Fibroblast of skin of abdomen (primary cell): ENCODE measurements at places on chromosomes 3 and 15.
A peak's percentile ranks its signal among the peaks of the same experiment; 100 is the strongest.

- no peak for DNase-seq
These were observed 1.2 kb downstream of the ROBO1 start for GRCh38 chr3:79766496-79767193.

GRCh38 chr3:133390715-133391114 is 9.1 kb upstream of the BFSP2 start:
- no peak for DNase-seq

- no peak for DNase-seq
These were observed 841.4 kb downstream of the NSUN3 start for GRCh38 chr3:94904156-94904674.

GRCh38 chr3:25527801-25528200 is 99.7 kb downstream of the RARB start:
- DNase-seq = peak; percentile 48

DNA sequence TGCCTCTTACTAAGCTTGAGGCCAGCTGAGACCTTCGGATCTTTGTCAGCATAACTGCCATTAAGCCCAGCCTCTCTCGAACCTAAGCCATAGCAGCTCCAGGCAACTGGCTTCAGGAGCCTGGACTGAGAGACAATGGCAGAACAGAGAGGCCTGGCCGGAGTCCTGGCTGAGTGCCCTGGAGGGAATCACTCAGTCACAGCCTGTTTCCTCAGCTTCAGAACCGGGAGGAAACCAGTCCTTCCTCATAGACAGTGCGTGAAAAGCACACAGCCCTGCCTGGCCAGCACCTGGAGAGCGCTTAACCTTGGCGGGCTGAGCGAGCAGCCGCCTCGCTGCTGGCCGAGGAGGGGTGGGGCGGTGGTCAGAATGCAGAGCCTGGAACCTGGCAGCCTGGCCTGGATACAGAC is 21.6 kb downstream of the RNU5B-1 start:
- DNase-seq = no peak

DNA sequence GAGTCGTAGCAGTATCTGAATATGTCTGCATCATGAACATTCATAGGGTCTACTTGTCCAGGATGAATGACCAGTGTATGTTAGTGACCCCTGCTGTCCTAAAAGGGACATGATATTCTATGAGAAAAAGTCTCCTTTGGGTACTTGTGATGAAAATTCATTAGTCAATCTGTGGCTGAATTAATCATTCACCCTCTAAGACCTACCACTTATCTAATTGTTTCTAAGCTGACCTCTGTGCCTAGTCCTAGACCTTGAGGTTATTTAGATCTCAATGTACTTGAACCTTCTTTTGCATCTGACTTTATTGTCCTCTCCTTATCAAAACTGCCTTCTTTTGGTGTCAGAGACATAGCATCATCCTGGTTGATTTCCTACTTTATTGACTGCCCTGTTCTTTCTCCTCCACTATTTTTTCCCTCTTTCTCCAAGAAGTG is 799.3 kb downstream of the DIPK2A start:
- DNase-seq = peak; percentile 35

- no peak for DNase-seq
These were observed 41.1 kb downstream of the TNFAIP8L3 start for GRCh38 chr15:51053571-51053970.

DNA sequence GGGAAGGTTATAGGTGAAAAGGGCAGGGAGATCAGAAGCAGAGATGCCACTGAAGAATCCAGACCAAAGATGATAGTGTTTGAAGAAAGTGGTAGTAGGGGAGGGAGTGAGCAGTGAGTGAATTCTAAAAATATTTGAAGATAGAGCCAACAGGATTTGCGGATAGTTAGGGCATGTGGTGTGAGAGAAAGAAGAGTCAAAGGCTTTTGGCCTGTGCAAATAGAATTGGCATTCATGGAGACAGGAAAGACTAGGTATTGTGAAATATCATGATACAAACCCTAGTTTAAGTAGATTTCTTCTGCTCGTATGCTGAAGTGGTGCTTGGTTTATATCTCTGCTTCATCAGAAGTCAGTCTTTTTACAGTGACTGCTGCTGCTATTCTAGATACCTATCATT is 224.2 kb upstream of the CFAP20DC start:
- peak; percentile 39 for DNase-seq
